ENCODE measurements at places on chromosomes 1 and 21. TPM values are rescaled to one million over a fixed set of nuclear protein-coding genes. Genes with fewer than 3 reads are reported as not detected.

DNA sequence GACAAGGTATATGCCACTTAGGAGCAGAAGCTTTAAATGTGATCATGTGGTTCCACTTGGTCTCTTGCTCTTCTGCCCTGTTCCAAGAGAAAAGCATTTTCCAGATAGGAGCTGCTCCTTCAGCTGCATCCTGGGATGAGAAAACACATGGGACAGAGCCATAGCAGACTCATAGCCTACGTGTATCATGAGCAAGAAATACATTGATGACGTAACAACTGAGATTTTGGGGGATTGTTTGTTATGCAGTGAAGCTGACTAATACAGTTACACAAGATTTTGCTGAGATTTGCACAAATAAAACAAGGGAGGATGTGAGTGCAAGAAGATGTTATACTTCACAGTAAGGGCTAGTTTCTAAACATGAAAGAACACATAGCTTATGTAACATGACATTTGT, 36.0 kb upstream of the IRF2BP2 start:
- H3K27ac ChIP-seq: no peak overlapping the region
- no peaks in the 10 kb centered on the region for H3K4me1 ChIP-seq
- DNase-seq: no peak
- no peak overlapping the region for H3K4me3 ChIP-seq
- no peaks in the 10 kb centered on the region for H3K36me3 ChIP-seq
- no peaks in the 10 kb centered on the region for H3K27me3 ChIP-seq

Gene RXRG
- polyA plus RNA-seq: 0.69 TPM

DNA sequence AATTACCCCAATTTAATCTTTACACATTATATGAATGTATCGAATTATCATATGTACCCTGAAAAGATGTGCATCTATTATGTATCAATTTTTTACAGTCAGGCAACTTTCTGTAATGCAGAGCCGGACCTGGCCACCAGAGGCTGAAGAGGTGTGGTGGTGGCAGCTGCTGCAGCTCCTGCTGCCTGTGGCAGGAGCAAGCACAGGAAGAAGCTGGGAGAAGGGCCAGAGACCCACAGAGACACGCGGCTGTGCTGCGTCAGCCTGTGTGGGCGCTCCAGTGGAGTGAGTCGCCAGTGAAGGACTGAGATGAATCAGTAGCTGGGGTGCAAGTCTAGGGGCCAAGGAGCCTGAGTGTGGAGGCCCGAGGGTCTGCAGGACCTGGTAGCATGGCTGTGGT, 74.3 kb upstream of the COG2 start:
- no peaks in the 10 kb centered on the region for H3K36me3 ChIP-seq
- H3K4me1 ChIP-seq: no peaks in the 10 kb centered on the region
- H3K27ac ChIP-seq: no peak overlapping the region
- H3K4me3 ChIP-seq: no peak overlapping the region
- DNase-seq: no peak

GRCh38 chr1:211309617-211310016, 17.0 kb upstream of the TRAF5 start:
- H3K27me3 ChIP-seq: no peaks in the 10 kb centered on the region
- no peak overlapping the region for H3K4me3 ChIP-seq
- no peaks in the 10 kb centered on the region for H3K36me3 ChIP-seq
- no peaks in the 10 kb centered on the region for H3K4me1 ChIP-seq
- no peak overlapping the region for H3K27ac ChIP-seq

Gene DLGAP3
- not detected for polyA plus RNA-seq

DNA sequence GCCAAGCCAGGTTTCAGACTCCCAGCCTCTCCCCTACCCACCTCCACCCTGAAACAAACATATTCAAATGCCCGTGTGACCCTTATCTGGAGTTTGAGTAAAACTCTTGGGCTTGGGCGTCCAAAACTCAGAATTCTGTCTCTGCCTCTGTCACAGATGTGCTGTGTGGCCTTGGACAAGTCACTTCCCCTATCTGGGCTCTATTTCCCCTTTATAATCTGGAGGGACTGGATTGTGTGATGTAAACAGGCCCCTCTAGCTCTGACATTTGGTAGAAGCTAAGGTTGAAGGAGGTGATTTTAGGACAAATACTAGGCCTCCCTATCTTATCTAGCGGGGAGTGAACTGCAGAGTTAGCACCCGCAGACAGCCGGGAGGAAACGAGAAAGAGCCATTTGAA, 67.5 kb downstream of the IGSF21 start:
- no peaks in the 10 kb centered on the region for H3K4me1 ChIP-seq
- H3K36me3 ChIP-seq: no peaks in the 10 kb centered on the region
- no peak overlapping the region for H3K4me3 ChIP-seq
- no peaks in the 10 kb centered on the region for H3K27me3 ChIP-seq
- no peak overlapping the region for H3K27ac ChIP-seq

DNA sequence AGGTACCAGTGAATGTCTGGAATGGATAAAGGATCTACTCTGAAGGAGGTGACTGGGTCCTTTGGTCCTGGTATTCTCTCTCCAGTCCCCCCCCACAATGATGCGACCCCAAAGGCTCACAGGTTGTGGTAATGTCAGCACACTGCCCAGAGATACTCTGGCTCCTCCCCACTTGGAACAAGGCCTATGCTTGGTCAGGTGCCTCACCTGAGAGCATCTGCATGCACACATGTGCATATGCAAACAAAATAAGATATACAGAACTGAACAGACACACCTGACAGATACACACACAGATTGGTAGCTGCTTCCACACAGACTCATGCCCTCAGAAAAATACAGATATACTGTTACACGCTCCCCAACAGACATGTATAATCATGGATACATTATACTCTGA, 33.5 kb downstream of the DMAP1 start:
- H3K27ac ChIP-seq: no peak overlapping the region
- no peak for DNase-seq
- H3K4me3 ChIP-seq: no peak overlapping the region
- H3K27me3 ChIP-seq: no peaks in the 10 kb centered on the region

Gene KDF1
- 20.4 TPM for polyA plus RNA-seq

Gene CFAP107
- under 0.01 TPM for polyA plus RNA-seq

DNA sequence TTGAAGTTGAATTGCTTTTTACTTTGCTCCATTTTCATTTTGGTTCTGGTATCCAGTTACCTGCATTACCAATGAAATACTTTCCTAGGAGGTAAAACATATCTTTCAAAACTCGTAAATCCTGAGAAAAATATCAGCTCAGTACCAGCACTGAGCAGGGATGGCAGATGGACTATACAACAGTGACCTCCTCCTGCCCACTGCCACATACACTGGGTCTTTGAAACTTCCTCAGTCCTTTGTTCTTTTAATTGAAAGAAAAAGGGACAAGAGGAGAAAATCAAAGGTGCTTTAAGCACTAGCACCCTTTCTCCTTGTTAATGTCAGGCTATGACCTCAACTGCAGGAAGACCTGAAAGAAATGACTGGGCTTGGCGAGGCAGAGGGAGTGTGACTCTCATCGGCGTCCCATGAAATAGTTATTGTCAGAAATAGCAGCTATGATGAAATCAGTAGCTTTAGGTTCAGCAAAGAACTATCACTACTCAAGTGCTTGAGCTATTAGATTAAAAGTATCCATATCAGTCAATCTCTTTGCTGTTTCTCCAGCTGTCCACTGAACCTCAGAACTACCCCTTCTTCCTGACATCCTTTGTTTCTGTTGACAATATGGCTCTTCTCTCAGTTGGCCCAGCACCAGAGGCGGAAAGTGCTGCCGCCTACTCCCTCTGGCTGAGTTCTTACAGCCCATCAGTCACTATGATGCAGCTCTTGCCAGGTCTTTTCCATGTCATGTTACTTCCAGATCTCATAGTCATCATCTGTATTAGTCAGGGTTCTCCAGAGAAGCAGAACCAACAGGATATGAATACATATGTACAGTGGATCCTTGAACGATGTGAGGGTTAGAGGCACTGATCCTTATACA, 207.0 kb upstream of the MAP1LC3C start:
- H3K27me3 ChIP-seq: no peaks in the 10 kb centered on the region
- no peak overlapping the region for H3K27ac ChIP-seq
- no peak overlapping the region for H3K4me3 ChIP-seq
- H3K36me3 ChIP-seq: no peaks in the 10 kb centered on the region
- H3K4me1 ChIP-seq: no peaks in the 10 kb centered on the region

- peaks cover 94% of the 10 kb centered on the region for H3K4me1 ChIP-seq
- H3K27me3 ChIP-seq: no peaks in the 10 kb centered on the region
- H3K4me3 ChIP-seq: no peak overlapping the region
- H3K36me3 ChIP-seq: no peaks in the 10 kb centered on the region
- no peak for DNase-seq
Observed at GRCh38 chr1:183097438-183098051, 74.3 kb downstream of the LAMC1 start.

- no peak overlapping the region for H3K27ac ChIP-seq
- no peak overlapping the region for H3K4me3 ChIP-seq
- H3K27me3 ChIP-seq: no peaks in the 10 kb centered on the region
- H3K4me1 ChIP-seq: no peaks in the 10 kb centered on the region
Observed at GRCh38 chr1:175951627-175952026, 208.2 kb upstream of the TNR start.

Gene PGBD5
- 1.6 TPM for polyA plus RNA-seq

- no peaks in the 10 kb centered on the region for H3K4me1 ChIP-seq
- DNase-seq: no peak
- no peaks in the 10 kb centered on the region for H3K27me3 ChIP-seq
- no peak overlapping the region for H3K27ac ChIP-seq
Observed at GRCh38 chr1:222181191-222181590, 366.7 kb downstream of the HHIPL2 start.

- H3K4me3 ChIP-seq: no peak overlapping the region
- no peaks in the 10 kb centered on the region for H3K4me1 ChIP-seq
- H3K27ac ChIP-seq: no peak overlapping the region
- H3K27me3 ChIP-seq: no peaks in the 10 kb centered on the region
- no peak for DNase-seq
Observed at GRCh38 chr1:93779540-93780165, 98.0 kb upstream of the BCAR3 start.

- H3K4me1 ChIP-seq: no peaks in the 10 kb centered on the region
- no peak for DNase-seq
- H3K36me3 ChIP-seq: no peaks in the 10 kb centered on the region
- H3K4me3 ChIP-seq: no peak overlapping the region
Observed at GRCh38 chr1:205826016-205826806, 13.2 kb upstream of the SLC41A1 start.

Gene NPPB
- not detected for polyA plus RNA-seq

- no peaks in the 10 kb centered on the region for H3K27me3 ChIP-seq
- DNase-seq: no peak
- no peak overlapping the region for H3K4me3 ChIP-seq
- H3K36me3 ChIP-seq: no peaks in the 10 kb centered on the region
Observed at GRCh38 chr1:201184307-201185122, 6.1 kb upstream of the IGFN1 start.

Gene LCE3D
- polyA plus RNA-seq: not detected

- no peak overlapping the region for H3K4me3 ChIP-seq
- H3K27ac ChIP-seq: peak overlapping the region; percentile 73
- H3K27me3 ChIP-seq: no peaks in the 10 kb centered on the region
Observed at GRCh38 chr1:221718381-221719277, 23.3 kb downstream of the DUSP10 start.

Gene MAP3K7CL
- 4.1 TPM for polyA plus RNA-seq

DNA sequence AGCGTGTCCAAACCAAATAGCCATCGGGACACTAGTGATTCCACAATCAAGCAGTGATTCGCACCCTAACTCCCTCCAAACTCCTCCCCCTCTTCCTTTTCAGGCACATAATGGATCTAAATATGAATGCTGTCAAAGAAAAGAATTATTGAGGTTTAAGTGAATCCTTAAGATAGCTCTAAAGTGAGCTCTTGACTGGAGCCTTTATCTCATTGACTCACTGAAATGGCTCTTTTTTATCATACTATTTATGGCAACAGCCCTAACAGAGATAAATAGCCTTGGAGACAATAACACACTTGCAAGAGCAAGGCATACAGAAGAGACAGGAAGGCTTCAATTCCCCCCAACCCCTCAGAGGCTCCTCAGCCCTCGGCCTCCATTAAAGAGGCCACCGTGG, 143.3 kb downstream of the PLXNA2 start:
- H3K4me3 ChIP-seq: no peak overlapping the region
- no peak for DNase-seq
- H3K4me1 ChIP-seq: no peaks in the 10 kb centered on the region
- H3K27me3 ChIP-seq: no peaks in the 10 kb centered on the region
- peaks cover 8% of the 10 kb centered on the region for H3K36me3 ChIP-seq
- H3K27ac ChIP-seq: no peak overlapping the region

GRCh38 chr1:181014477-181015250, 8.0 kb downstream of the STX6 start:
- H3K4me3 ChIP-seq: no peak overlapping the region
- H3K4me1 ChIP-seq: peaks cover 17% of the 10 kb centered on the region
- DNase-seq: no peak
- no peaks in the 10 kb centered on the region for H3K36me3 ChIP-seq
- H3K27ac ChIP-seq: no peak overlapping the region

Gene AADACL4
- 0.04 TPM for polyA plus RNA-seq

- peak overlapping the region; percentile 51 for H3K27ac ChIP-seq
- DNase-seq: peak; percentile 79
- H3K36me3 ChIP-seq: no peaks in the 10 kb centered on the region
- no peak overlapping the region for H3K4me3 ChIP-seq
Observed at GRCh38 chr21:34126691-34127090, 53.3 kb downstream of the MRPS6 start.

DNA sequence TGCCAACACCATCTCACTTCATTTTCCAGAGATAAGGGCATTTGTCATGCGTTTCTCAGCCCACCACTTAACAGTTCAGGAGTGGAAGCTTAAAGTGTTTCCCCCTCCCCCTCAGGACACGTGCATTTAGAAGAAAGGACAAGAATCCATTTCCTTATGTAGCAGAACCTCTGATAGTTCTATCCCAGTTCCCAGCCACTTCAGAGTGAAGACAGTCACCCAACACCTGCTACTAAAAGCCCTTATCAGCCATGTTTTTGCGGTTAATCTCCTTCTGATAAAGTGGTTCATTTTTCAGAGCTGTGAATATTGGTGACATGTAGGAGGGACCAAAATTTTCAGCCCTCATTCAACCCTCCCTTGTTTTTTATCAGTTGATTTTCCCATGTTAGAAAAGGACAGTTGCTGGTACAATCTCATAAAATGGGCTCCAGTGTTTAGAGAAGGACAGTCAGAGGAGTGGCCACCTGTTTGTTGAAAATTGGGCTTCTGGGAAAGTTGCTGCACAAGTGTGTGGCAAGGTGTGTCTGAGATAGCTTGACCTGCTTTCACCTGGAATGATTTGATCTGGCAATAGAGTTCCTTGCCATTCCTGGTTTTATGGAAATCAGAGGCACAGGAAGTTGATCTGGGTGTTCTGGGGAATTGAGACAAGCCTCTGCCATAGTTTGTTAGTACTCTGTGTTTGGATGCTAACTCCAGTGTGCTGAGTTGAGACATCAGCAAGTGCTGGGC, 114.0 kb downstream of the PPP1R12B start:
- H3K4me3 ChIP-seq: no peak overlapping the region
- no peaks in the 10 kb centered on the region for H3K27me3 ChIP-seq

DNA sequence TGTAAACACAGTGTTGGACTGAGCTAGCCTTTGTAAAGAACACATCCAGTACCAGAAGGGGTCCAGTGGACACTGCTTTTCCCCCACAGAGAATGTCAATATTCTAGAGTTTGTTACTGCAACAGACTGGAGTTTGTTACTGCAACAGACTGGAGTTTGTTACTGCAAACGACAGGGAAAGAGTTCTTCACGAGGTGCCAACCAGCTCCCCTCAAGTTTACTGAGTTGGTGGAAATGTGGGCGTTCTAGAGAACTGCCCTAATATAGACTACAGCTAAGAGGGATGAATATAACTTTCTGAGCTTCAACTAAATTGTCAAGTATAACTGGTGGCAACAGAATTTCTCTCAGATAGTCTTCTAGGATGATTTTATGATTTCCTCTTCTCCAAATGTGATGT, 73.8 kb upstream of the NEK2 start:
- H3K27me3 ChIP-seq: no peaks in the 10 kb centered on the region
- H3K36me3 ChIP-seq: no peaks in the 10 kb centered on the region
- H3K4me1 ChIP-seq: no peaks in the 10 kb centered on the region
- DNase-seq: no peak
- H3K4me3 ChIP-seq: no peak overlapping the region

All from sigmoid colon (tissue), 7 donors.